ENCODE measurements at places on chromosomes 2 and 18. TPM values are rescaled to one million over a fixed set of nuclear protein-coding genes. Genes with fewer than 3 reads are reported as not detected.
A peak's percentile ranks its signal among the peaks of the same experiment; 100 is the strongest.

- DNase-seq, result no peak
These were observed 623.1 kb upstream of the HS6ST1 start for GRCh38 chr2:128941751-128942150.

GRCh38 chr2:21268197-21268877 is 144.6 kb downstream of the TDRD15 start:
- DNase-seq, result no peak

GRCh38 chr2:133525613-133526529 is 42.4 kb downstream of the NCKAP5 start:
- DNase-seq, result no peak

DNA sequence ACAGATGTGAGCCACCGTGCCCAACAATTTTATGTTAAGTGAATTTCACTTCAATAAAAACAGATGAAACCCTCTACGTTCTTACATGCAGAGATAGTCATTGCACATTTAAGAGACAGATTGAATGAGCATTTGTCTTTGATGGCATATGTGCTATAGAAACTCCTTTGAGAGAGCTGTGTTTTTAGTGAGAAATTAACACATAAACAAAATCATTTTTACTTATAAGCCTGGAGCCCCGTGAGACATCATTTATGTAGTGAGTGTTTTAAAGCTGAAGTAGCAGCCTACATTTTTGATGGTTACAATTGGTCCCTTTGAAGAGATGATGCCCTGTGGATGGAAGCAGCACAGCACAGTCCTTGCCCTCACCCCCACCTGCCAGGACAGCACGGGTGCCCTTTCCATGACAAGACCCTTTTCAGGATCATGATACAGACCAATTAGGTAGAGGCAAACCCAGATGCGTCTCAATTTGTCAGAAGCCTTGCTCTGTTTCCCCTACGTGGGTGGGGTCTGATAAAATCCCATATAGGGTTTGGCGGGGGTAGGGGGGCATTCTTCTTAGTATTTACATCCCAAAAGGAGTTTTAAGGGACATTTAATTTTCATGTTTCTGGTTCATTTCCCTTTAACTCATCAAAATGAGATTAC is 237.1 kb downstream of the BCL2 start:
- DNase-seq, result no peak

- no peak for DNase-seq
These were observed 431.9 kb upstream of the HS6ST1 start for GRCh38 chr2:128750328-128751165.

DNA sequence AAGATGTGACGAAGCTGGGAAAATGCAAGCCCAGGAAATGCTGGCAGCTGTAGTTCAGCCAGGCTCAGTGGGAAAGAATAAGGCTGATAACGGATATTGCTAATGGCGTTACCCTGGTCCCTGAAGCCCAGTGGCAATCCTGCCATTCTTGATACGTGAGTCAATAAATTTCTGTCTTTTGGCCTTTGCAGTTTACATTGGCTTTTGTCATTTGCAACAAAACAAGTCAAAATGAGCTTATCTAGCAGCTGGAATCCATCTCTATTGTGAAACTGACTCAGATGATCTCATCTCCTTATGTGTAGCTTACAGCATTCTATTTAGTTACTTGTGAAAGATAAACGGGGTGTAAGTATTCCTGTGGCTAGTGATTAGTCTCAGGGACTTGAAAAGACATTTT is 43.8 kb downstream of the ARL6IP6 start:
- DNase-seq, result no peak

GRCh38 chr2:40213071-40213470 is 238.8 kb downstream of the SLC8A1 start:
- peak; percentile 5 for DNase-seq

- no peak for DNase-seq
These were observed 119.4 kb downstream of the GREB1L start for GRCh38 chr18:21361307-21361880.

DNA sequence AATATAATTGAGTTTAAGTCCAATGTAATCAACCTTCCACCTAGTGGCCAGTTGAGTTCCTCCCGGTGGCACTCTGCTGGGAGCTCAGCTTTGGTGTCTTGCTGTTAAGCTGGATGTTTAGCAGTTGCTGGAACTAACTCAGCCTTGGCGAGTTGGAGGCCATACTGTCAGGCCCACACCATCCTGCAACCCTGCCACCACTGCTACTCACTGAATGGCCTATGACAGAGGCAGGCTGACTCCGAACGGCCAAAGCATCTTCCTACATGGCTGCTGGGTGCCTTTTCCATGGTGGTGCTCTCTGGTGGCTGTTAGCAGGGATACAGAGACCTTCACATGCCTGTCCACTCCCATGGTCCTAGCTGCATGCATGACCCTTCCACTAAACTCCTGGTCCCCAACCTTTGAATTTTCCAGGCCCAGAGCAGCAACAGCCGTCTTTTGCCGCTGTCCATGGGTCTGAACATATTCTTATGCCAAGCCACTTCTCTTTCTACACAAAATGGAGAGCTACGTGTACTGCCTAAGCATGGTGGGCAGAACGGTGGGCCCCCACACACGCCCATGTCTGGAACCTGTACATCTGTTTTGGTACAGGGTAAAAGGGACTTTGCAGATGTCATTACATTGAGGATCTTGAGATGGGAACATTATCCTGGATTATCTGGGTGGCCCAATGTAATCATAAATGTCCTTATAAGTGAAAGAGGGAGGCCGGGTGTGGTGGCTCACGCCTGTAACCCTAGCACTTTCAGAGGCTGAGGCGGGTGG is 15.0 kb upstream of the TRAF3IP1 start:
- DNase-seq, result no peak

DNA sequence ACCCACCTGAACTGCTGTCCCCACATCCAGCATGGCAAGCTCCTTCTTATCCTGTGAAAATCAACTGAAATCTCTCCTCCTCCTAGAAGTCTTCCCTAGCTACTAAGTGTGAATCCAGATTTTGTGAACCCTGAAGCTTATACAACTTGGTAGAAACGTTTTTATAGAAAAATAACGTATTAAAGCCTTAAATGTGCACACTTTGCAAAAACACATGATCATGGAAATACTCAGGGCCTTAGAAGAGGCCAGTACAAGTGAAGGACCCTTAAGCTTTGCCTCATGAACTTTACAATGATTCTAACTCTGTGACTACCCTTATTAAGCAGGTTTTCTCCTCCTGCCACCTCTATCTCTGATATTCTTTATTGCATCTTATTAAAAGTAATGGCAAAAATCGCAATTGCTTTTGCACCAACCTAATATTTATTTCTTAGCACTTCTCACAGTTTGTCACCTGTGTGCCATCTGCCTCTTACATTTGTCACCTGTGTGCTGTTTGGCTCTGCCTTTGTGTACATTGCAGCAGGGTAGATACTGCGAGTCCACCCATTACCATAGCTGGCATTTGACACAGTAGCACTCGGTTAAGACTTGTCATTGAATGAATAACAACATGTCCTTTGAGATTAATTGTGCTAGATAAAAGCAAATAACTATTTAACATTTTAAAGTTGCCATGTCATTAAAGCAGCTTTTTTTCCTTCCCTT is 42.2 kb downstream of the FRZB start:
- DNase-seq, result no peak

DNA sequence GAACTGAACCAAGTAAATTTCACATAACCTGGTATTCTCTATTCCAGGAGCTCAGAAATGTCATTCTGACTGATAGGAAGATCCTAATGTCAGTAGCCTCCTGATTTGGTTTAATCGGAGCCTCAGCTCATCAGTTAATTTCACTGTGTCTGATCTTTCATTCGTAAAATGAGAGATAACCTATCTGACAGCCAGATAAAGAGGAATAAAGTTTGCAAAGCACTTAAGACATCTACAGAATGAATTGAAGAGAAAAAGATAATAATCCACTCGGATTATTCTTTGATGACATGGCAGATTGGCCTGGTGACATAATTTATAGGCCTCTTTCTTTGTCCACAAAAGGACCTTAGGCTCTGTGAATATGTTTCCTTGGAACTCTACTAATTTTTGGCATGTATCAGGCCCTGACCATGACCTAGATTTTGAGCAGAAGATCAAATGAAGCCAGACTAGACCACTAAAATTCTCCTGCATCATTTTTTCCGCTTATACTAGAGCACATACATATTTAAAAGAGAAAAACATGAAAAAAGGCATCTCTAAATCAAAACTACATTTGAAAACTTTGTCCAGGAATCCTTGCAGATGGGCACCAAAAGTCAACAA is 312.4 kb downstream of the MTX2 start:
- DNase-seq, result no peak

GRCh38 chr2:33598561-33599174 is 431 bp downstream of the FAM98A start:
- no peak for DNase-seq

- DNase-seq, result no peak
These were observed 236.3 kb upstream of the ID2 start for GRCh38 chr2:8445580-8445979.

- DNase-seq, result no peak
These were observed 524.2 kb downstream of the TRIB2 start for GRCh38 chr2:13240789-13241487.

DNA sequence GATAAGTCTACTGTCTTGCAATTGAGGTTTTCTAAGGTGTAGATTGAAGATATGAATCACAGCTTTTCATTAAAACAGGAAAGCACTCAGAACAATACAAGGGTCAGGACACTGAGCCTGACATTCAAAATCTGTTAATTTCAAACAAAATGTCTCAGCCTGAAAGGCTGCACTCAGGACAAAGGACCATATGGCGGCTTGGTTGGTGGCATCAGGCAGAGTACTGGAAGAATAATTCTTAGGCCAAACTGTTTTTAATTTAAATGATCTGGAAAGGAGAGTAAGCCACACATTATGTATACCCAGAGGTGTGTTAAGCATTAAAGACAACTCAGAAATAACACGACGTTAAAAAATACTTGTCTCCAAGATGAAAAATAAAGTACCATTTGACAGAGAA is 85.9 kb downstream of the SKA1 start:
- DNase-seq, result no peak

DNA sequence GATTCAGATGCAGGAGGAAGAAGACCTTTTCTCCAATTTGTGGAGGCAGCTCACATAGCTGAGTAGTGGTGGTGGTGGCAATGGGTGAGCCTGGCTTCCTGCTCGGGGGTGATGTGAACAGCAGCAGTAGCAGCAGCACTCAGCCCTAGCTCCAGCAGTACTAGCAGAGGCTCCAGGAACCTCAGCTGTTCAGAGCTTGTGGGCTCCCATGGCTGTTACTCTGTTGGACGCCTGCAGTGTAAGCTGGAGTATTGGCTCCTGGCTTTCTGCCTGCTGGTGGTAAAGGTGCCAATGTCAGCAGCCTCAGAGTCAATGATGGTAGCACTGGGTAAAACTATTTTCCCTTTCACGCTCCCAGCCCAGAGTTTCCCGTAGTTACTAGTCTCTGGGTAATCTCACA is 3.1 kb upstream of the SEH1L start:
- DNase-seq, result peak; percentile 44

DNA sequence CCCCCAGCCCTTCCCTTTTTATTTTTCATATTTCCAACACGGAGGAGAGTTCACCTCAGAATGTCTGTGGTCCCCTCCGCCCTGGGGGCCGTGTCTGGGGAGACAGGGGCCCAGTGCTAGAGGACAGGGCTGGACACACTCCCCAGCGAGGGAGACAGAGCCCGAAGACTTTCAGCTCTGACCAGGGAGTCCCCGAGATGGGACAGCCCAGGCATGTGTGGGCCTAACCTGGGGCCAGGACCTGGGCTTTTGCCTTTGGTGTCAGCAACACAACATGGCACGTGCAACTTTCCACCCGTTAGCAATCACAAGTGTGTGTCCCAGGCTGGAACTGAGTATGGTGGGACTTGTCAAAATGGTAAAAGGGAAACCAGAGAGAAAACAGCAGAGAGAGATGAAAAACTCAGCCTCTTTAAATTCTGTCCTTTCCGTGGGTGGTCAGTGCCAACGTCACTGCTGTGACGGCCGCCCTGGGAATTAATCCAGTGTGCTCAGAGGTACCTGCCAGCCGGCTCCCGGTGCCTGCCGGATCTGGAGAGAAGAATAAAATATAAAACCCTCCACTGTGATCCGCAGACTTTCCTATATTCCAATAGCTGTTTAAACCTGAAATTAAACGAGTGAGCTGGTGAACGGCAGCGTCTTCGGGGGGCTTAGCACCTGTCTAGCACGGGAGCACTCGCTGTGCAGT is 245.8 kb downstream of the EIPR1 start:
- DNase-seq, result no peak

DNA sequence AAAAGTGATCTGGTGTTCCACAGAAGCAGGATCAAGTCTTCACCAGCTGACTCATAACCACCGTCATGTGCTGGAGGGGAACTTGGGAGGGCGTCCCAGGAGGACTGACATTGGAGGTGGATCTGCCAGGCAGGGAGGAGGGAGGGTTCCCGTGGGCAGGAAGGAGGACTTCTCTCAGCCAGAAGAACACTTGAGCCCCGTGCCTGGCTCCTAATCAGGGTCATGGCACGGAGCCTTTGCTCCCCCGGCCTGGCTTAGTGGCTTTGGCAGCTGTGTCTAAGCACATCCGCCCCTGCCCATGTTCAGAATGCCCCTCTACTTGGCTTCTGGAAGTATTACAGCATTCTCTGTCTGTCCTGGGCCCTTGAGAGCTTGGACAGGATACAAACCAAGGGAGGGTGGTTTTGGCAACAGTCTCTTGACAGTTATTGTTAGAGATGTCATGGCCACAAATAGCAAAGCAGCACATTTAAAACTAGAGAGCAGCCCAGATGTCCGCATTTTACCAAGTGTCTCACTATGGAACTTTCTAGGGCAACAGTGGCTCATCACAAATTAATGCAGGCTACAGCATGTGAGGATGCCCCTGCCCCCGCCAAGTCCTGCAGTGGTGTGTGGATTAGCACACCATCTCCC is 11.5 kb downstream of the PPP1R7 start:
- DNase-seq, result peak; percentile 29

- DNase-seq, result no peak
These were observed 14.1 kb upstream of the KLHL41 start for GRCh38 chr2:169495310-169495928.

DNA sequence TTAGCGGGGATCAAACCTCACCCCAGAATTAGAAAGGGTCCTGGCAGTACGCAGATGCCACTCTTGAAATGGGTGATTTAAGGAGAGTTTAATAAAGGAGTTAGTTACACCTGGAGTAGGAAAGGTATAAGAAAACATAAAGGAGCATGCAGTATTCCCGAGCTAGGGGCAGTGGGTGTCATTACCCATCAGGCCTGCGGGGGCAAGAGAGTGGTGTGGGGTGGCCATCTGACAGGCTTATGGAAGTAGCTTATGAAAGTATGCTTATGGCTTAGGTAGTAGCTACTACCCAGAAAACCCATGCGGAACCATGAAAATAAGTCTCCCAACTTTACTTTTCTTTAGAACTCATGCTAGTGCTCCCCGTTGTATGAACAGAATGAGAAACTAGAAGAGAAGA is 568.9 kb upstream of the ACVR2A start:
- no peak for DNase-seq

GRCh38 chr2:219293736-219294231 is 14.6 kb downstream of the DNAJB2 start:
- no peak for DNase-seq

The PDE1A gene
- 10.5 TPM for total RNA-seq

The SLC30A3 gene
- total RNA-seq, result 6.3 TPM

The TFPI gene
- total RNA-seq, result 1,528 TPM

The ZC3H8 gene
- total RNA-seq, result 2.7 TPM

The OBSL1 gene
- total RNA-seq, result 40.8 TPM

The CHST10 gene
- total RNA-seq, result 8.6 TPM

The DSC2 gene
- under 0.01 TPM for total RNA-seq

The LRRTM4 gene
- not detected for total RNA-seq

The NCL gene
- total RNA-seq, result 107 TPM

The FN1 gene
- 416 TPM for total RNA-seq

The IER3IP1 gene
- total RNA-seq, result 47.5 TPM

The MALL gene
- total RNA-seq, result 64.3 TPM

The PLGLB2 gene
- total RNA-seq, result 0.39 TPM
